ENCODE measurements at places on chromosomes 5 and 9.

DNA sequence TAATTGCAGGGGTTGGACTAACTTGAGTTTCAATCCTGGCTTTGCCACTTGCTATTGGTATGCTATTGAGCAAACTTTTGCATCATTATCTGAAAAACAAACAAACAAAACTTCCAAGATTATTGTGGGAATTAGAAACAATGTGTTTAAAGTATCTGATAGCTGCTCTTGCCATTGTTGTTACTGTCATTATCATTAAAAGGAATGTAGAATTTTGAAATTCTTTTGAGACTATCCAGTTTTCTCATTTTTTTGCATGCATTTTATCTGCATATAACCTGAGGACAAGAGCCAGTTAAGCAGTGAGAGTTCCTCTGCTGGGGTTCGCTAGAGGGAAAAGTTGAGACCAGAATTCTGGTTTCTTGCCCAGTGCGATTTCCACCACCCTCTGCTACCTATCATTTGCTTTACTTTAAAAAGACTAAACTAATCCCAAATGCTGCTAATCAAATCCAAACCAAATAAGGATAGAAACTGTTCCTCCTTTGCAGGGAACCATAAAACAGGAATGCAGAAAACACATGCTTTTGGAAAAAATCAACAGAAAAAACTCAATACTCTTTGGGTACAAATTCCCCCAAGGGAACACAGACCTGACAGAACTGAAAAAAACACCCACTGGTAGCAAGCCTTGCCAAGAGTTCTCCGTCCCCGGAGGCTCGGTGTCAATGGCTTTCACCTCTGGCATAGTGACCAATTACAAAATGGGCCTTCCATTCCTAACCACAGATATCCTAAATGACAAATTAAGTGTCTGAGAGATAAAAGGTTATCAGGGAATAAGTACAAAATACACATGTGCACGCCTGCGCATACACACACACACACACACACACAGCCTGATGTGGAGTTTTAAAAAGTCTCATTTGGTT is 373.7 kb downstream of the ARL15 start:
- no peak for DNase-seq

DNA sequence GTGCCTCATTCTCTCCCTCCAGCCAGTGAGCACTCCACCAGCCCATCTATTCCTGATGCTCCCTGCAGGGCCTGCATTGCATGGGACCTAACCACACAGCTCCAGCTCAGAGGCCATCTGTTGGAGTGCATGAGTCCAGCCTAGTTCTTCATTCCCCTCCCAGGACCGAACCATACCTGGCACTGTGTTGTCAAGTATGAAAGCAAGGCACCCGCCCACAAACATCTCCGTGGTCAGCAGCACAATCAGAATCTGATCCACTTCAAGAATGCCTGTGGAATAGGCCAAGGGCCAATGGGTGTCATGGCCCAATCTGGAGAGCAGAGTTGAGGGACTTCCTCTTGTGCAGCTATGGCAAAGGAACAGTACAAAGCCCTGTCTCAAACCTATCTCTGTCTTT is 5.9 kb downstream of the SLC23A1 start:
- DNase-seq = no peak

DNA sequence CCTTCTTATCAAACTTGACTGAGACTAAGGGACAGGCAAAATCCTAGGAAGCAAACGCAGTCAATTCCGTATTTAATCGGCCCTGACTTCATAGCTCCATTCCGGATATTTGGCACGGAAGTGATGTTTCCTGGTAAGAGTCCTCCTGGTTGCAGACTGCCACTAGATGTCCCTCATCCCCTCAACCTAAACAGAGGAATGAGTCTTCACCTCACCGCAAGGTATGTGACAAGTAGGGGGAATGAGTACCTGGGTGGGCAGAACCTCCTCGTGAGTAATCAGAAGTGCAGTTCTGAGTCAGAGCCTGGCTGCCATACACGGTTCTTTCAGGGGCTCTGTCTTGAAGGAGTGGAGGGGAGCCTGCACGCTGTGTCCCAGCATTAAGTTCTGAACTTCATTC is 173.6 kb downstream of the MUSK start:
- no peak for DNase-seq

DNA sequence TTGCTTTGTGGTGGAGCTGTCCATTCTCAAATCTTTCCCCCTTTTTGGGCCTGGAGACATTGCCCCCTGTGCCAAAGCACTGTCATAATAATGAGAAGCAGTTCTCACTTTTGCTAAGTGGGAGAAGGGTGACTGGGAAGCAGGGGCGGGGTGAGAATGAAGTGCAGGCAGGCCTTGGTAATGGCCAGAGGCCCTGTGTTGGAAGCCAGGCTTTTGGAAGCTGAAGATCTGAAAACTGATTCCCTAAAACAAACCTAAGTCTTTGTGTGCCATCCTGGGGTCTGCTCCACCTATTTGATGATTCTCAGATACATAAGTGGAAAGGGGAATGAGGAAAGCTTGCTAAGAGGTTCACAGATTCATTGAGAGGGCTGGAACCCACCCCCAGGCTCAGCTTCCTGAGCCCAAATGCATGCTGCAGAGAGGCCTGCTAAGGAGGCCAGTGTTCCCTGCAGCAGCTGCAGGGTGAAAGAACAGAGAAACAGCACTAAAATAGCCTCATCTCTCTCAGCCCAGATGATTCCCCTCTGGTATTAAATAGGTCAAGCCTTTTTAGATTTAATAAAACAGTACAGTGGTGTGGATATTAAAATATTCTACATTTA is 75.0 kb downstream of the NSG2 start:
- DNase-seq = peak; percentile 42

- DNase-seq = no peak
Measured at GRCh38 chr9:113600023-113600823, 136.7 kb downstream of the RGS3 start.

- no peak for DNase-seq
Measured at GRCh38 chr5:74579215-74579614, 61.3 kb downstream of the ENC1 start.

DNA sequence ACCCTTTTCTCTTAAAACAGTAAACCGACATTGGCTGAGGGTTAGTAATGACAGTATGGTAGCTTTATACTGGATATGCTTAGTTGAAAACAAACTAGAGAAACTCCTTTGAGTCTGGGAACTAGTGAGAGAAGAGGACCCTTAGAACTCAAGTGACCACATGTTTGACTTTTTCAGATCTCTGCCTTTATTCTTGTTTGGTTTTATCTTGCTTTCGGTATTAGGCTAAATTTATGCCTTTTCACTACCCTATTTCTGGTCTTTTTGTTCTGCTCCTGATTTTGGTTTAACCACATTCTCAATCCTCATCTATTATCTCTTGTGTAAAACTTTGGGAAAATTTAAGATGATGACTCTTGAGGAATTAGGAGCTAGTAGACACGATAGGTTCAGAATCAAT is 11.0 kb downstream of the SNAPC3 start:
- DNase-seq = no peak

- DNase-seq = peak; percentile 25
Measured at GRCh38 chr5:6722015-6722414, 8.8 kb downstream of the TENT4A start.

GRCh38 chr5:39513236-39513635 is 88.5 kb upstream of the DAB2 start:
- no peak for DNase-seq
